ENCODE measurements at places on chromosomes 2 and 18.

DNA sequence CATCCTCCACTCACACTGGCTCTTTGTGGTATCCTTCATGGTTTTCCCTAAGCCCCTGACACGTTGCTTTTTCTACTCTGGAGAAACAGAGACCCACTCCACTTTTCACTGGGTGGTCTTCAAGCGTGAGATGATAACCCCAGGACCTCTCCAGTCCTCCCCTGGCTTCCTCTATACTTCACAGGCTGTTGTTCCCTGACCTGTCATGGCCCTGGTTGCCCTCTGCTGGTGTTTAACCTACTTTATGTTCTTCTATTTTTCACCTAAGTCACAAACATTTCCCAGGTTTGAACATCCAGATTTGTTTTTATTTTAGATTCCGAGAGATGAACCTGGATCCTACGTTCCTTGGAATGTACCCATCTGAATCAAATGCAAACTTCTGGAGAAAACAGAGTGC, 84.5 kb downstream of the AOX1 start:
- no peak for DNase-seq
- H3K36me3 ChIP-seq, result no peaks in the 10 kb centered on the region
- peaks cover 11% of the 10 kb centered on the region for H3K27me3 ChIP-seq
- no peak overlapping the region for H3K27ac ChIP-seq

GRCh38 chr2:98715812-98716451, 15.0 kb downstream of the MGAT4A start:
- H3K4me3 ChIP-seq, result no peak overlapping the region
- H3K36me3 ChIP-seq, result peaks cover 45% of the 10 kb centered on the region
- DNase-seq, result no peak
- H3K4me1 ChIP-seq, result peaks cover 82% of the 10 kb centered on the region
- no peaks in the 10 kb centered on the region for H3K27me3 ChIP-seq

DNA sequence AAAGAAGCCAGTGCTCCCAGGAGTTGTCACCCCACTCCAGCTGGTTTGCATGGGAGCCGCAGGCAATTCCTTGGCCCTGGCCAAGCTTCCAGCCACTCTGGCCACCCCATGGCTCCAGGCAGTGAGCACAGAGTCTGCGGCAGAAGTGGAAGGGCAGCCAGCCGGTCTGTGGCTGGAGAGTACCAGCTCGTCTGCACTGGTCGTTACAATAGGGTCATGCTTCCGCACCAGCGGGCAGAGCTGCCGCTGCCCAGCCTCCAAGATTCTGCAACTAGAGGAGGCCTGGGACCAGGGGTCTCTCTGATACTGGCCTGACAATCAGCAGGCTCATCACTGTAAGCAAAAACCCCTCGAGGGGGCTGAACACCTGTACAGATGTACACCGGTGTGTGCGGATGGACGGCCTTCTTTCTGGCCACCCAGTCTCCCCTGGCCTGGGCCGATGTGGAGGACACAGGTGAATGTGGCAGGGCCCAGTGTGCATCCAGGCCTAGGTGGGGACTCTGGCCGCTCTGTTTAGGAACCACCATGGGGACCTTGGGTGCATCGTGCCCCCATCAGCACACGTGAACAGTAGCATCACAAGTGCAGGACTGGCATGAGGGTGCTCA, 51.9 kb upstream of the ODC1 start:
- no peak overlapping the region for H3K27ac ChIP-seq
- DNase-seq, result no peak
- H3K27me3 ChIP-seq, result no peaks in the 10 kb centered on the region

- no peaks in the 10 kb centered on the region for H3K27me3 ChIP-seq
- DNase-seq, result no peak
- peaks cover 12% of the 10 kb centered on the region for H3K4me1 ChIP-seq
- H3K27ac ChIP-seq, result peak overlapping the region; percentile 100
Measured at GRCh38 chr2:24970483-24971285, 1.1 kb downstream of the DNAJC27 start.

DNA sequence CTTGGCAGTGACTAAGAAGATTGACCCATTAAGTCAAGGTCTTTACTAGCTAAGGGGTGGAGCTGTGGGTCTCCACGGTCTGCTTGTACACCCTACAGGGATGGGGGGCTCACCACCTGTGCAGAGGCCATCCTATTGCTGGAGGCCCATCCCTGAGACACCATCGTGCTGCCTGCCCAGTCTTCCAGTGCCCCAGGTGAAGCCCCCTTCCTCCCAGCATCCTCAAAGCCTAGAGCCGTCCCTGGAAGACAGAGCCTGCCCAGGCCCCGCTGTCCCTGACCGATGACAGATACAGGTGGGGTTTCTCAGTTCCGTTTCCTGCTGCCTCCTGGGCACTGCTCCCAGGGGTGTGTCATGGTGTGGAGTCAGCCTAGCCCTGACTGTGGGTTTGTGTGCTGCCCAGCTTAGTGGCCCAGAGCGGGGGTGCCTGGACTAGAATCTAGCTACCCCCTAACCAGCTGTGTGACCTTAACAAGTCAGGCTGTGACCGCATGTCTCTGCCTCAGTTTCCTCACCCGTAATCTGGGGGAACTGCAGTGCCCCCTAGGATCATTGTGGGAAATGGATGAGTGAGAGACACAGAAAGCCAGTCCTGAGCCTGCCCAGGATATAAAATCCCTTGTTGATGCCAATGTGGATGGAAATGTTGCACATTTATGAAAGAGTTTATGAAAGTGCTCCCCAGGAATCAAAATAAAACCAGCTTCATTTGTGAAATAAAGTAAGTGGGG, 2.0 kb downstream of the OTOS start:
- peaks cover 25% of the 10 kb centered on the region for H3K4me1 ChIP-seq
- peaks cover 6% of the 10 kb centered on the region for H3K36me3 ChIP-seq
- H3K27ac ChIP-seq, result no peak overlapping the region
- no peak for DNase-seq

DNA sequence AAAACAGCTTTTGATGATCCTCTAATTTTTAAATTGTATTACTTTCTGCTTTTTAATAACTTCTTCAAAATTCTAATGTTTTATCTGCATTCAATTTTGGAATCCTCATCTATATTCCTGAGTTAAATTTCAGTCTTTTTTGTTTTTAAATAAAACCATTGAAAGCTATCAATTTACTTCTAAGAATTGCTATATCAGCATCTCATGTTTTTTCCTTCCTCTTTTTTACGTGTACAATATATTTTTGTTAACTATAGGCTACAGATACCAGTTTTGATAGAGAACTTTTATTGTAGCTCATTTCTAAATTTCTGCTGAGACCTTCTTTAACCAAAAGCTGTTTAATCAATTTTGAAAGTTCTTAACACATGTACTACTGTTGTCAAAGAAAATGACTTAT, 84.5 kb downstream of the SS18 start:
- H3K27me3 ChIP-seq, result no peaks in the 10 kb centered on the region
- H3K27ac ChIP-seq, result no peak overlapping the region
- peaks cover 6% of the 10 kb centered on the region for H3K36me3 ChIP-seq
- no peaks in the 10 kb centered on the region for H3K4me1 ChIP-seq
- no peak for DNase-seq

DNA sequence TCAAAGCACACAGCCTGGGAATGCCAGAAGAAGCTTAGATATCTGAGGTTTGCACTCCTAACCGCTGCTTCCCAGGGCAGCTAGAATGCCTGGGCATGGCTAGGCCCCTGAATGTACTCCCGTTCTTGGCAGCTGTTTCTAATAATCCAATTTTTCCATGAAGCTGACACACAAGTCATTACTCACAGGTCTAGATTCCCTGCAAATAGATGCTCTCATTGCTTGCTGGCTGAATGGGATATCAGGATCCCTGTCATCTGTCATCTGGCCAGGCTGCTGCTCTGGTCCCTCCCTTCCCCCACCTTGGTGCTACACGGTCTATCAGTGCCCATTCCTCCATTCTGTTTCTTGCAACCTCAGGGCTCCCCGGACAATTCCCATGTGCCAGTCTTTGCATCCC, 40.7 kb upstream of the TEX51 start:
- peaks cover 5% of the 10 kb centered on the region for H3K27me3 ChIP-seq
- no peaks in the 10 kb centered on the region for H3K4me1 ChIP-seq
- no peak overlapping the region for H3K4me3 ChIP-seq
- DNase-seq, result no peak

DNA sequence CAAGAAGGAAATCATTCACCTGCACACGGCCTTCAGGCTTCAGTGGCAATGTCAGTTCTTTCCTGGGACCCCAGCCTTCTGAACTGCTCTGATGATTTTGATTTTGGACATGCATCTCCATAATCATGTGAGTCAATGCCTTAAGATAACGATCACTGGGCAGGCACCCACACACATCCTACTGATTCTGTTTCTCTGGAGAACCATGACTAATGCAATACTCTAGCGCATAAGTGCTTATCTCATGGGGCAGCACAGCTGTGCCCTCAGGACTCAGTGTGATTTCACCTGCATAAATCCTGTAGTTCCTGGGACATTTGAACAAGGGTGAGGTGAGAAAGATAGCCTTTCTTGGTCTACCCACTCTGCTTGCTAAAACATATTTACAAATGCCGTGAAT, 144.6 kb downstream of the AKAIN1 start:
- no peak for DNase-seq
- H3K4me3 ChIP-seq, result no peak overlapping the region
- no peaks in the 10 kb centered on the region for H3K36me3 ChIP-seq

DNA sequence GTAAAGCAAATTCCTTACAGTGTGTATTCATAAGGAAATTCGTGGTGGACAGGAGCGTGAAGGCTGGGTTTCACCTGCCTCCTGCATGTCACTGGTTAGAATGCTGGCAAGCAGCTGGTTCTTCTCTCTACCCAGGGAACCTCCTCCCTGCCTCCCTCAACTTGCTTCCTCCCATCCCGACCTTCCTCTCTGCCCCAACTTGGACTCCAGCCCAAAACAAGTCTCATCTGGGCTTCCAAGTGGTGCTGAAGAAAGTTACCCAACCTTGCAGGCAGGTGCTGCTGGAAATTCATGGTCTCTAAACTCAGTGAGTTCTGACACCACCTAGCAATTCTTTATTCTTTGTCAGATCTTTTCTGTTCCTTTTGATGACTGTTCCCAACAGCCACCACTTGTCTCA, 184.5 kb downstream of the BCL2 start:
- peaks cover 57% of the 10 kb centered on the region for H3K4me1 ChIP-seq
- H3K36me3 ChIP-seq, result peaks cover 31% of the 10 kb centered on the region
- DNase-seq, result no peak
- no peak overlapping the region for H3K27ac ChIP-seq

DNA sequence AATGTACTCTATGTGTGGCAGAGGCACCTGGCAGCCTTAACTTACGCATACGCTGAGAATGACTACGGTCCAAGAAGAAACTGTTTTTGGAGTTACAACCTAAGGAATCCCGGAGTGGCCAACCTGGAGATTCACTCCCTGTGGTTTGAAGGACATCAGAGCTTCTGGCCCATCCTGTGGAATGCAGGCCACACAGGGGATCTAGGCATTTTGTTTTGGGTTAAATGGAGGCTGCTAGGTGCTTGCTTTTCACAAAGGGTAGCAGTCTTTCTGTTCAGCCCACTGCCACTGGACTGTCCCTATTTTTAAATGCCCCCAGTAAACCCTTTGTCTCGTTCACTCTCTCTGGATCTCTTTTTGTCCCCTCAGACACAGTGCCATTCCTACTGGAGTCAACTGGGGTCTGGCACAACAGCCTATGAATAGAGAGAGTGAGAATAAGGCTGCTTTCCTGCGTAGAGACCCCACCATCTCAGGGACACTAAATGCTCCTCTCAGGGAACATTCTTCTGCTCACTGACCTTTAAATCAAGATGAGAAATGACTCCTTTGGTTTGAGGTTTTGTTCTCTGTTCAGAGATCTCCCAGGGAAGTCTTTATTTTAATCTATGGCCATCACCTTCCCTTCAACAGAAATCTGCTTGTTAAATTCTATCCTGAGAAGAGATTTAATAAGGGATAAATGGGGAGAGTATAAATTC, 124.9 kb downstream of the B3GNT2 start:
- peak overlapping the region; percentile 33 for H3K4me3 ChIP-seq
- no peaks in the 10 kb centered on the region for H3K27me3 ChIP-seq
- peaks cover 27% of the 10 kb centered on the region for H3K4me1 ChIP-seq
- H3K36me3 ChIP-seq, result peaks cover 6% of the 10 kb centered on the region
- DNase-seq, result no peak
- peak overlapping the region; percentile 79 for H3K27ac ChIP-seq

- peaks cover 5% of the 10 kb centered on the region for H3K27me3 ChIP-seq
- peaks cover 5% of the 10 kb centered on the region for H3K4me1 ChIP-seq
- H3K4me3 ChIP-seq, result no peak overlapping the region
- no peak overlapping the region for H3K27ac ChIP-seq
- no peak for DNase-seq
Measured at GRCh38 chr18:46470714-46471113, 186.3 kb downstream of the LOXHD1 start.

GRCh38 chr2:127187081-127187775, 32.9 kb downstream of the CYP27C1 start:
- no peak overlapping the region for H3K27ac ChIP-seq
- no peak overlapping the region for H3K4me3 ChIP-seq
- H3K4me1 ChIP-seq, result peaks cover 5% of the 10 kb centered on the region
- DNase-seq, result no peak

DNA sequence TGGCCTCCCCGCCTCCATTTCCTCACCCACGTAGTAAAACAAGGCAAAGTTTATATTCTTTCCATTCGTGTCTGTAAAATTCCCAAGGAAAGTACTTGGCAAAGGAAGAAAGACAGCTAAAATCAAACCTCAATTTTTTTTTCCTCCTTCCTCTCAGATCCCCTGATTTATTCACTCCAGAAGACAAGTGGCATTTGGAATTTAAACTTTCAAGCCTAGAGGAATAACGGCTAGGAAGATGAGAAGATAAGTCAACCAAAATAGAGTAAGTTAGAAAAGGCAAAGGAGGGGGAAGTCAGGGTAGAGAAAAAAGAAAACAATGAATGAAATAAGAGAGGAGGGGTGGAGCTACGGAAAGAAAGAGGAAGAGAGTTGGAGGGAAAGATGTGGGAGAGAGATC, 198.9 kb upstream of the PIK3C3 start:
- H3K4me3 ChIP-seq, result no peak overlapping the region
- no peaks in the 10 kb centered on the region for H3K36me3 ChIP-seq
- no peak overlapping the region for H3K27ac ChIP-seq
- H3K27me3 ChIP-seq, result no peaks in the 10 kb centered on the region
- H3K4me1 ChIP-seq, result no peaks in the 10 kb centered on the region

GRCh38 chr2:65820454-65820853, 388.1 kb upstream of the SPRED2 start:
- H3K36me3 ChIP-seq, result no peaks in the 10 kb centered on the region
- no peaks in the 10 kb centered on the region for H3K27me3 ChIP-seq
- no peak overlapping the region for H3K4me3 ChIP-seq
- H3K4me1 ChIP-seq, result no peaks in the 10 kb centered on the region
- no peak for DNase-seq
- H3K27ac ChIP-seq, result no peak overlapping the region

Measured in activated naive CD8-positive, alpha-beta T cell treated with anti-CD3 and anti-CD28 coated beads for 36 hours (primary cell).